Panc1 (cell line): ENCODE measurements at places on chromosomes 12 and 14.

DNA sequence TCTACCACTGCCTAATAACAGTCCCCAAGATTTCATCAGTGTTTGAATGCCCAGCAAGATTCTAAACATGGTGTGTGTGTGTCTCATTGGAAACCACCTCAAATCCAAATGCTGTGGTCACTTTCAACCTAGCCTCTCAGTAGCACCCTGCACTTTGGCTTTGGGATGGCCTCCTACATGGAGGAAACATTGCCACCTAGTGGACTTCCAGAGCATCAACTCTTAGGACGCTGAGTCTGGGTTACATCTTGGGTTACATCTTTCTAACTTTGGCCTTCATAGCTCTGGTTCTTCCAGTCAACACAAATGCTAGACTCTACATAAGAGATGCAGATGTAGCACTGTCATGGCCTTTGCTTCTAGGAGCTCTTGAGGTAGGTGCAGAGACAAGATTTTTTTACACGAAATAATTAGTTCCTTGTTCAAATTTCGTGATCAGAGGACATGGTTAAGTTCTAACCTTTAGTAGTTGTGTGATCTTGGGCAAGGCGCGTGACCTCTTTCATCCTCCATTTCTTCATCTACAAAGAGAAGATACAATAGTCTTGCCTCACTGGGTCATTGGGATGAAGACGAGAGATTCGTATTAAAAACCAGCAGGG lies 113.5 kb upstream of the VASH1 start:
- DNase-seq = peak; percentile 50

- no peak for DNase-seq
These were observed at the start of gene SLC38A2 for GRCh38 chr12:46372544-46373300. TSS of gene SLC38A2 (minus strand) at chr12:46372773. CDS start at chr12:46371293, 1,480 bp downstream.

- no peak for DNase-seq
These were observed 61.1 kb downstream of the PRMT8 start for GRCh38 chr12:3551976-3552725.

- DNase-seq = no peak
These were observed 690.7 kb upstream of the TBX3 start for GRCh38 chr12:115374480-115375185.

DNA sequence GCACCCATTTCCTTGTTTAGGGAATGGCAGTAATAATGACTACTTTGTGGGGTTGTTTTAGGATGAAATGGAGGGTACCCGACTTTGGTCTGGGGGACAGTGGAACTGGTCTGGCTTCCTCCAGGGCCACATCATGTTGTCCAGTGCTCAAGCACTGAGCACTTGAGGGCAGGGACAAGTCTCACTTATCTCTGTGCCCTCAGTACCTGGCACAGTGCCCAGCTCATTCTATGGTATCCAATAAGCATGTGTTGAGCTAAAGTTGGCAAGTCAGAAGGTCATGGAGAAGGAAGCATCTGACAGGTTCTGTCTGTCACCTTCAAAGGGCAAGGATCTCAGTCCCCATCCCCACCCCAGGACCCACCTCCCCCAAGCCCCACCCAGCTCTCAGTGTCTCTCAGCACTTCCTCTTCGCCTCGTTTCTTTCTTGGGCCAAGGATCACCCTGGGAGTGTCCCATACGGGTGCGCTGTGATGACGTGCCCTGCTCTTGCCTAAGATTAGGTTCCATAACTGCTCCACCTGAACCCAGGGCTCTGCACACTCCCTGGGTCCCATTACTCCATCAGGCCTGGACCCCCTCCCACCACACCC lies 24.3 kb upstream of the TMEM106C start:
- DNase-seq = no peak
